Hippocampal formation (tissue), 2 donors: ENCODE measurements at places on chromosomes 16 and 17.

DNA sequence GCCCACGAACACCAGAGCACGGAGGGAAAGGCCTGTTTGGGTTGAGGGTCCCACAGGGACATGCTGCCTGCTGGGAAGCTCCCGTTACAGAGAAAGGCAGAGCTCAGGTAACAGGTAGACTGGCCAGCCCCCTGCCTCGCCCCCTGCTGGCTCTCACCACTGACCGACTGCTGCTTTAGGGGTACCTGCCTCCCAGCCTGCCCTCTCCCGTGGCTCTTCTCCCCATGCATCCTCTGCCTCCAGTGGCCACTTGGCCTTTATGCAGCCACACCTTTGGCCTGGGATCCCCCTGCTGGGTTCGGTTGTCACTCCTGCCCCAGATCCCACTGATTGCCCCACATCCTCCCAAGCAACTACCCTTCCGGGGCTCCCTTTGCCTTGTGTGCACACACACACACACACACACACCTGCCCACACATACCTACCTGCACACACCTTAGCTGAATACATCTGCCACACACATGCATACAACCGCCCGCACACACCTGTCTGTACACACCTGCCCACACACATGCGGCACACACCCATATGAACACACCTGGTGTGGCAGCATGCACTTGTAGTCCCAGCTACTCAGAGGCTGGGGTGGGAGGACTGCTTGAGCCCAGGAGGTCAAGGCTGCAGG, 7.1 kb downstream of the MCRIP1 start:
- DNase-seq = no peak

DNA sequence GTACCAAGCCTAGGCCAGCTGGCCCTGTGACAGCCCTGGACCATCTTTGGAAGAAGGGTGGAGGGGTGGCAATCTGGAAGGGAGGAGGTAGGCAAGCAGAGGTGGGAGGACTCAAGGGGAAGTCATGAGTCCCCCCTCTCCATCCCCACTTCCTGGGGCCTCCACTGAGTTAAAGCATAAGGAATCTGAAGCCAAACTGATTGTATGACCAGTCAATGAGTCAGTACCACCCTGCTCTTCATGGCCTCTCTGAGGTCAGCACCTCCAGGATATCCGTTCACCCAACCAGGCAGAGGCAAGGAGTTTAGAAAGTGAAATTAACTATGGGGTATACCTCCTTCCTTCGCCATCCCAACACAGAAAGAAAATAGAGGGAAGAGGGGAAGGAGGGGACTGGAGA, 272.7 kb downstream of the SOX9 start:
- DNase-seq = no peak

- no peak for DNase-seq
These were observed 21.1 kb downstream of the NXPH3 start for GRCh38 chr17:49596613-49597244.

- DNase-seq = no peak
These were observed 2.2 kb downstream of the ZNF668 start for GRCh38 chr16:31071861-31072260.

DNA sequence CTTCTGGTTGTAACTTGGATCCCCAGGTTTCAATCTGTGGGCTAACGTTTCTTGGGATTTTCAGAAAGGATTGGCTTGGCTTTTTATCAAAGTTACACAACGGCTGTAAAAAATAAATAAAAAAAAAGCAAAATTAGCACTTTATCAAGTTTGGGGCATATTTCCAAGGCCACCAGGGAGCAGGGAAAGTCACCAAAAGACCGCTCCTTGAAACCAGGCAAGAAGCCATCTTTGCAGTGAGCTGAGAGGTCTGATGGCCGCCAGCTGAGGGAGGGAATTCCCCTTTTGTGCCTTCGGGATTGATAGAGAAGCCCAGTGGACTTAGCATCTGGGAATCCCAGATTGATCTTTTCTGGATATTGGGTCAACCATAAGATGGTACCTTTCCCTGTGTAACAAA, 192.2 kb downstream of the WWOX start:
- no peak for DNase-seq

- DNase-seq = no peak
These were observed 19.1 kb downstream of the ITPRIPL2 start for GRCh38 chr16:19132898-19133297.

DNA sequence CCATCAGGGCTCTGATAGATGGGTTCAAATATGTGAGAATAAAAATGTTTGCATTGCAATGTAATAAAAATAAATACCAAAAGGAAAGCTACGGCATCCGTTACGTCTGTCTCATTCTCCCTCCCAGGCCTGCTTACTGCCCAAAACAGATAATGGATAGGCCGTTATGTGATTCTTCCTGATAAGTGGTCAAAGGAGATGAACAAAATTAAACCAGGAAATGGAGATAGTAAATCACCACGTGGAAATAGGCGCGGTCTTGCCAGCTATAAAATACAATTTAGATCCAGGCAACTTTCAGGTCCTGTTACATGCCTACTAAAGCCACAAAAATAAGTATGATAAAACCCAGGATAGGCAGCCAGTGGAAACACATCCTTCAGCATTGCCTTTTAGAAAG, 49.5 kb upstream of the CCL1 start:
- DNase-seq = no peak

GRCh38 chr16:1392826-1393225, 21.7 kb downstream of the UNKL start:
- DNase-seq = no peak

DNA sequence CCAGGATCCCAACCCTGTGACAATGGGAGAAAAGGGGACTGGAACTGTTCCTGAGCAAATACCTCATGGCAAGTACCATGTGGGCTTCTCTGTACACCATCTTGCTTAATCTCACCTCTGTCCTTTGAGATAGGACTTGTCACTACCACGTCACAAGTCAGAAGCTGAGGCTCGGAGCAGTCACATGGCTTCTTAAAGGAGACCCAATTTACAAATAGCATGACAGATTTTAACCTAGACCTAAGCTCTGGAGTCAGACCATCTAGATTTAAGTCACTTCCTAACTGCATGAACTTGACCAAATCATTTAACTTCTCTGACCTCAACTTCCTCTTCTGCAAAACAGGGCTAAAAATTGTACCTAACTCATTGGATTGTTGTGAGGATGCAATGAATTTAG, 36.0 kb upstream of the CCL1 start:
- DNase-seq = no peak

GRCh38 chr16:16183562-16183961, 39.7 kb downstream of the ABCC6 start:
- DNase-seq = no peak

GRCh38 chr17:60170835-60171752, 21.3 kb downstream of the CA4 start:
- peak; percentile 68 for DNase-seq

- no peak for DNase-seq
These were observed 732.5 kb downstream of the KCNJ2 start for GRCh38 chr17:70901870-70902269.

DNA sequence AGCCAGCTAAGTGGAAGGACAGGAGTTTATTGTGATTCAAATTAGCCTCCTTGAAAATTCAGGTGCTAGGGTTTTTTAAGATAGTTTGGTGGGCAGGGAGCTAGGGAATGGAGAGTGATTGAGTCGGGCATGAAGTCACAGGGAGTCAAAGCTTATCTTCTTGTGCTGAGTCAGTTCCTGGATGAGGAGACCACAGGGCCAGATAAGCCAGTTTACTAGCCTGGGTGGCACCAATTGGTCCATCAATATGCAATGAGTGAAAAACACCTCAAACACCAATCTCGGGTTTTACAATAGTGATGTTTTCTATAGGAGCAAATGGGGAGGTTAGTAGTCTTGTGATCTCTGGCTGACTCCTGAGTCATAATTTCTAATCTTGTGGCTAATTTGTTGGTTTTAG, 165.1 kb downstream of the ABCC12 start:
- no peak for DNase-seq

DNA sequence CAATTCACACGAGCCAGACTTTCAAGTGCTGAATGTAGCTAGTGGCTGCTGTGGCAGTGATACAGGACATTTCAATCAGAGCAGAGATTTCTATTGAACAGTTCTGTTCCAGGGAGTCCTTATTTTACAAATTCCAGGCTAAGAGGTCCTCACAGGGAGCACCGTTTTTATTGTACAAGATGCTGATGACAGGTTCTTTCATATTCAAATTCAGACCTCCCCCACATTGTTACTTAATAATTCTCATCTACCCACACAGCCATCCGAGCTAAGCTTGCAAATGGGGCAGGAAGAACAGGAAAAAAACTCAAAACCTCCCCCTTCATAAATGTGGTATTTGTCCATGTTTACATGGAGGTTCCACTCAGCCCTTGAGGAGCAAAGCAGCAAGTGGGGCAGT, 9.8 kb downstream of the GABARAPL2 start:
- no peak for DNase-seq

GRCh38 chr16:508884-509736, 18.4 kb upstream of the CAPN15 start:
- DNase-seq = no peak

GRCh38 chr16:55496509-55497145, 12.2 kb upstream of the LPCAT2 start:
- DNase-seq = no peak

- DNase-seq = peak; percentile 92
These were observed 160.3 kb upstream of the ZNF267 start for GRCh38 chr16:31713071-31713944.

- no peak for DNase-seq
These were observed 80.2 kb downstream of the CACNG1 start for GRCh38 chr17:67124450-67125148.

DNA sequence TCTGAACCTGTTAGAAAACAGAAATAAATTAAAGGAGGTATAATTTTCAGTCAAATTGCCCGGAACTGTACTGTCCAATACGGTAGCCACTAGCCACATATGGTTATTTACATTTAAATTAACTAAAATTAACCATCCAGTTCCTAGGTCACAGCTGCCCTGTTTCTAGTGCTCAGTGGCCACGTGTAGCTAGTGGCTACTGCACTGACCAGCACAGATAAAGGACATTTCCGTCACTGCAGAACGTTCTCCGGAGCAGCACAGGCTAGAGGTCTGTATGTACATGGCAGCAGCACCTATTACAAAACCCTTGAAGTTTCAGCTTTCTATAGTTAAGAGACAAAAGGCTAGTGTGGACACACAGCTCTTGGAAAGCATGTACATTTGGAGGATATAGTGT, 33.7 kb downstream of the CPSF4L start:
- no peak for DNase-seq

DNA sequence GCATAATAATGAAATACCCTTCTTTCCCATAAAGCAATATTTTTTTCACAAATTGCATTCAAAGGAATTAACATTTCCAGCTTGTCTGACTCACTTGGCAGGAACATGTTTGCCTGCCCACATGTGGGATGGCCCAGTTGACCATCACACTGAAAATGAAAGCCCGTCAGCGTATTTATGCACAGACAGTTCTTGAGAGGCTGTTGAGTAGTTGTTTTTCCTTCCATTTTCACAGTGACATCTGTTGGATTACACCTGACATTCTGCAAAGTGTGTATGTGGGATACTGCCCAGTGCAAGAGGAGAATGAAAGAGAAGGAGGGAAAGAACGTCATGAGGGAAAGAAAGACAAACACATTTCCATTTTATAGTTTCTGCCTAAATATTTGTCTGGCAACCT, 29.7 kb downstream of the HS3ST4 start:
- no peak for DNase-seq

GRCh38 chr16:68364561-68364998, 53.8 kb downstream of the PRMT7 start:
- DNase-seq = no peak

DNA sequence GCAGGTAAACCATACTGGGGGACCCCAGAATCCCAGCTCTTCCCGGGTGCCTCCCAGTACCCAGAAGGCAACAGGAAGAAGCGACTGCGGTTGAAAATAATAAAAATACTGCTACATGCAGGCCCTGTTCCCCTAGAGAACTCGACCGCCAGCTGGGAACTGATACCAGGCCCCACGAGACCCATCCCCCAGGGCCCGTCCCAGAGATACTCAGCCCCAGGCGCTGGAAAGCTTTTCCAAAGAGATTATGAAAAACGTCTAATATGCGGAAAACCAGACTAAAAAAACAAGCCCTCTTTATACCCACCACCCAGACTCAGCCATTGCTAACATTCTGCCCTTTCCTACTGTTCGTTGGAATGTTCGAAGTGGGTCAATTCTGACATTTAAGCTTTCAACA, 12.9 kb upstream of the MEAK7 start:
- DNase-seq = no peak

DNA sequence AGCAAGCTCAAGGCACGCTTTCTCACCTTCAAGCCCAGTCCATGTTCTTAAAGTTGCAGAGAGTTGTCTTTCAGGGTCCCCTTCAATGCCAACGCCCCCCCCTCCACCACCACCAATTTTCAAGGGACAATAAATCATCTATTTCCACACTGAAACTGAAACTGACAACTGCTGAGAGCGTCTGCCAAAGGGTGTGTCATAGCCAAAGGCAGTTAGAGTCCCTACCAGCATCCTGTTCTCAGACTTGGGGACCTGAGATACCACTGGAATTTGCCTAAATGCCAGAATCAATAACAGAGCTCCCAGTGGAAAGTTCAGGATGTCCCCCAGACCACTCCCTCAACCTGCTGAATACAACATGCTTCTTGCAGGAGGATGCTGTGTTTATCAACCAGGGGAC, 133.2 kb upstream of the SOX9 start:
- no peak for DNase-seq

DNA sequence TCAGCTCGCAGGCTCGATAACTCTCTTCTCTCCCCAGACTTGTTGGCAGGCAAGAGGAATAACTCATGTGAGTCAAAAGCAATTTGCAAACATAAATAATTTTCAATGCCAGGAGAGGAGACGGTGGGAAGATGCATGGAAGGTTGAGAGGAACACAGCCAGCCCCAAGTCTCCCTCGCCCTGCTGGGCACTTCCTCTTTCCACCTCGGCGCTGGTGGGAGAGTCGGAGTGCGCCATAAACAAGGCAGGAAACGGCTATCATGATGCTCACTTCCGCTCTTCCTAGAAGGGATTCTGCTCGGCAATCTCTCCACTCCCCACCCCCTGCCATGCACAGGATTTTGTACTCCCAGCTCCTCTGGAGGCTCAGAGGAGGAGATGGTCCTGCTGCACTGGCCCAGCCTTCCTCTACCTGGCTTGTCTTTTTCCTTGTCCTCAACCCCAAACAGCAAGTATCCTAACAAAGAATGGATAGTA, 13.0 kb downstream of the CBX4 start:
- no peak for DNase-seq

DNA sequence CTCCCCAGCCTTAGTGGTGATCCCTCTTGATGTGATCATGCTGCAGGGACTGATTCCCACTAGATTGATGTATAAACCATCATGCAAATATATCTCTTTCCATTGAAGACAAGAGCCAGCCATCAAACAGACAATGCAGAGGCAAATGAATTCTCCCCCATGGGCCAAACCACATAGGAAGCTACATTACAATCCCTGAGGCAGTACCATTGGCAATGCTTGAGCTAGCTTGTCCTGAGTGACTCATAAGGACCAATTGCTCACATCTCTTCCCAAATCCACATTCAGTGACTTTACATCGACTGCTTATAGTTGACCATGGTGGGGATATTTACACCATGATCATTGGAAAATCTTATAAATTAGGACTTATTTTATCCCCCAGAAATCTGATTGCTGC, 242.2 kb downstream of the SHISA9 start:
- no peak for DNase-seq

- DNase-seq = no peak
These were observed 3.8 kb downstream of the EVPLL start for GRCh38 chr17:18381158-18381952.
